ENCODE measurements at places on chromosomes 6 and 20. TPM values are rescaled to one million over a fixed set of nuclear protein-coding genes. Genes with fewer than 3 reads are reported as not detected.

DNA sequence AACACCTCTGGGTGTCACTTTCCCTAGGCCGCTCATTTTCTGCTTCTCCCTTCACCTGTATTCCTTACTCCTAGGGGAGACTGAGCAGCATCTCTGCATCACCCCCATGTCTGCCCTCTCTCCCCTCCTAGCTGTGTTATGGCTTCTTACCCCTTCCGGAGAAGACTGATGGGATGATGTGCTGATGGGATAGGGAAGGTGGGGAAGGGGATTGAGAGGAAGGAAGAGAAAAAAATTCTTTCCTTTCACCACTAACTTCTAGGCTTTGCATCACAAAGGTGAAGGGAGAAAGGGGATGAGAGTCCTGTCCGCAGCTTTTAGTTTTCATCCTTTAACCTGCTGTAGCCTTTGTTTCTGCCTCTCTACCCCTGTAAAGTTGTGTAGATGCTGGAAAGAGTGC is 26.7 kb downstream of the AKAP7 start:
- DNase-seq: no peak

TREM1 gene
- 0.77 TPM for total RNA-seq

DNA sequence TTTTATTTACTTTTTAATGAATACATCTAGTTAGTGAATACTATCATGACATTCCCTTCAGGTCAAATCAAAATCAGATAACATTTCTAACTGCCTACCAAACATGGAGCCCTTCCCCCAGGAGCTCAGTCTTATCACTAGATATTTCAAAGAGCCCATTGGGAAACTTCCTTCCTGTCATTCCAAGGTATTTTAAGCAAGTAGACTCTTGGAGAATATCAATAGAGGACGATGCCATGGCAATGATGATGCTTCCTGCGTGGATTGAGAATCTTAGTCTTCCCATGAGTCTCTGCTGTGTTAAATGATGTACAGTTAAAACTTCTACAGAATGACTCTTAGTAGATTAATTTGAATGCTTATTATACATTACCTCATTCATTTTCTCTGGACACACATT is 384.9 kb downstream of the CENPW start:
- DNase-seq: no peak

DNA sequence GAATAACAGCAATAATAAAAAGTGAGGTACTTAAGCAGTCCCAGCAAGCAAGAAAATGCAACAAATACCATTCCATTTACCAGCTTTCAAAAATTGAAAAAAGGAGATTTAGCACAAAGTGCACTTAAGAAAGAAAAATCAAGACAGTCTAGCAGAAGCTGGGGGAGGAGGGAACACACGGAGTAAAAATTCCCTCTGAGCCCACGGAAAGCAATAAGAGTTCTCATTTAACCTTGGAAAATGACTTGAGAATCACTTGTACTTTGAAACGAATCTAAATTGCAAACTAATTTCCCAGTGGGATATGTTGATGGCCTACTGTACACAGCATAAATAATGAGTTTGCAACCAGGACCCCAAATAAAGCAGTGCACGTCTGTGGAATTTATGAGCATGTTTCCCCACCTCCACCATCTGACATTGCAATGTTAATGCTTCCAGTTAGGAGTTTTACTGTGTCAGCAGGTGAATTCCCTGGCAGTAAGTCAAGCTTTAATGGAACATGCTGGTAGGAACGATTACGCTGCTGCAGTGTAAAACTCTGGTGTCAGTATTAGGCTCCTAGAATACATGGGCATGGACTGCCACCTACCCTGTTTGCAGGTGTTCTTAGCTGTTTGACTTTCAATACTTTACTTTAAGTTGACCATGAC is 386.8 kb downstream of the HDGFL1 start:
- DNase-seq: no peak

GRCh38 chr6:170461556-170462365 is 91.3 kb downstream of the PSMB1 start:
- DNase-seq: no peak

DNA sequence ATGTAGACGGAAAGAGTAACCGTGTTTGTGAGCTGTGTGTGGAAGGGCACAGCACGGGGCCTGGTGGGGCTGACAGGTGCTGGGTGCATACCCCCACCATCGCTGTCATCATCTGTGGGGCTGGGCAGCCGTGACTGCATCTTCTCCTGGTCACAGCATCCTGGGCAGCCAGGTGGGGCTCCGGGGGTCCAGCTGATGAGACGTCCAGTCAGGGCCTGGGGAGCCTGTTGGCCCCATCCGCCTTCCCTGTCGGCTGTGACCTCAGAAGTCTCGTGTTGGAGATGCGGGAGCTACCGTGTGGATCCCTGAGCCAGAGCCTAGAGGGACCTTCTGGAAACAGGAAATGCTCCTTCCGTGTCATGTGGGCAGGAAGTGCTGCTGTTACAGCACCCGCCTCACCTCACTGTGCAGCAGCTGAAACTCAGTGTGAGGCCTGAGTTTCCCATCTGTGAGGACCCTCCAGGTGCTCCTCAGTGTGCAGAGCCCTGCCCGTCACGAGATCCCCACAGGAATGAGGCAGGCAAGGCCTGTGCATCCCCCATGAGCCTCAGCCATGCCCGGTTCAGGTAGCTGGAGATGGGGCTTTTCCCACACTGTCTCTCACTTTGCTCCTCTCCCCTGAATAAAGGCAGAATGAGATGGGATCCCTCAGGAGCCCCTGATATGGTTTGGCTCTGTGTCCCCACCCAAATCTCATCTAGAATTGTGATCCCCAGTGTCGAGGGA is 108.7 kb downstream of the ERMARD start:
- no peak for DNase-seq

DNA sequence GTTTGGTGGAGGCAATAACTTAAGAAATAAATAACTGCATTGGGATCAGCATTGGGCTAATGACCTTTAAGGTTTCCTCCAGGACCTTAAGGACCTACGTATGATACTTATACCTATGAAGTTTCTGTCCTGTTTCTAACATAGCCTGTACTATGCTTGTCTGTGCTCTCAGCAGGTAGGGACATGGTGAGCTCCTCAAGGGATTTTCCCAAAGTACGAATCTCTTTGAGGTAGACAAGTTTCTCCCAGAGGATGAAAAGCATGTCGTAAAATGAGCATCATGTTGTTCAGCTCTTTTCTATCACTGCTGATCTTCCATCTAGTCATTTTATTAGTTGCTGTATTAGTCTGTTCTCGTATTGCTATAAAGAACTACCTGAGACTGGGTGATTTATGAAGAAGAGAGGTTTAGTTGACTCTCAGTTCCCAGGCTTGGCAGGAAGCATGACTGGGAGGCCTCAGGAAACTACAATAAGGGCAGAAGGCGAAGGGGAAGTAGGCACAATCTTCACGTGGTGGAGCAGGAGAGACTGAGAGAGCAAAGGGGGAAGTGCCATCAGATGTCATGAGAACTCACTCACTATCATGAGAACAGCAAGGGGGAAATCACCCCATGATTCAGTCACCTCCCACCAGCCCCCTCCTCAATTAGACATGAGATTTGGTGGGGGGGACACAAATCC is 77.8 kb upstream of the TGM3 start:
- peak; percentile 20 for DNase-seq

GRCh38 chr6:151018046-151018445 is 152.5 kb downstream of the MTHFD1L start:
- DNase-seq: no peak

GRCh38 chr6:2448826-2449571 is 203.6 kb upstream of the GMDS start:
- no peak for DNase-seq

FYN gene
- 167 TPM for total RNA-seq

GRCh38 chr6:139639507-139639906 is 265.1 kb upstream of the CITED2 start:
- no peak for DNase-seq

CPXM1 gene
- 0.90 TPM for total RNA-seq

TMEM200A gene
- 9.0 TPM for total RNA-seq
